Hepatocyte (in vitro differentiated cells): ENCODE measurements at places on chromosomes 3 and 15.
A peak's percentile ranks its signal among the peaks of the same experiment; 100 is the strongest.

DNA sequence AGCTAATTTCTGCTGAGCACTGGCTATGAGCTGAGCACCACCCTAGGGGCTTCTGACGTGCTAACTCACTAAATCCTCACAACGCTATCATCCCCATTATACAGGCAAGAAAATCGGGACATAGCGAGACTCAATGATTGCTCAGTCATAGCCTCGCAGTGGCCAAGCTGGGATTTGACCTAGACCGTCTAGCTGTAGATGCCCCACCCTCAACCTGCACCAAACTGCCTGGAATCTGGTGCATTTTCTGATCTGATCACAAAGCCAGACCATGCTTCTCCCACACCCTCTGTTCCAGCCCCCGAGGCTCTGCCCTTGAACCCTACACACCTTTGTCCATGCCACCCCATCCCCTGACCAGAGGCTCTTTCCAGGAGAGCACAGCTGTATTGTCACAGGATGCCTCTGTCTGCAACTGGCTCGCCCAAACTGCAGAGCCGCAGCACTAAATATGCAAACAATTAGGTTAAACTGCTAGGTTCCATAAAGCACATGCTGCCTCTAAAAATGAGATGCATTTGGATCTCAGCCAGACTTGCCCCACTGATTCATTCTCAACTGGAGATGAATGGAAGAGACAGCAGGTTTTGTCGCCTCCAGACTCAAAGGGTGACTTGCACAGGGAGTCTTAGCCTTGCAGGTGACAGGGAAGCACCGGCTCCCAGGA is 95.2 kb downstream of the NUP210 start:
- DNase-seq: no peak

DNA sequence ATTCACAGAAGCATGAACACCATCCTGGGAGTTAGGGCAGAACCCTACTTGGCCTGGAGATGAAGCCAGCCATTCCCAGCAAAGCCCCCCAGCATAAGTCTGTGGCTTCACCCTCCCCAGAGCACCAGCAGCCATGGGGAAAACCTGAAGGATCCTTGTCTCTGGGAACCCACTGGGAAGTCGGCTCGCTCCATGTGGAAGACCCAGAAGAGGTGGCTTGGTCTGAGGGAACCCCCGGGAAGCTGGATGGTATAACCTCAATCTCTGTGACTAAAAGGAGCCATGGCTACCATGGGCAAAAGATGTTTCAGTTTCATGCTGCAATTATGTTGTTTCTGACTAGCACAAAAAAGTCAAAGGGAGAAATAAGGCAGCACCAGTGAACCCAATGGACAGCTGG is 11.8 kb upstream of the RPUSD3 start:
- DNase-seq: no peak

GRCh38 chr3:24460974-24461373 is 33.7 kb downstream of the THRB start:
- no peak for DNase-seq

DNA sequence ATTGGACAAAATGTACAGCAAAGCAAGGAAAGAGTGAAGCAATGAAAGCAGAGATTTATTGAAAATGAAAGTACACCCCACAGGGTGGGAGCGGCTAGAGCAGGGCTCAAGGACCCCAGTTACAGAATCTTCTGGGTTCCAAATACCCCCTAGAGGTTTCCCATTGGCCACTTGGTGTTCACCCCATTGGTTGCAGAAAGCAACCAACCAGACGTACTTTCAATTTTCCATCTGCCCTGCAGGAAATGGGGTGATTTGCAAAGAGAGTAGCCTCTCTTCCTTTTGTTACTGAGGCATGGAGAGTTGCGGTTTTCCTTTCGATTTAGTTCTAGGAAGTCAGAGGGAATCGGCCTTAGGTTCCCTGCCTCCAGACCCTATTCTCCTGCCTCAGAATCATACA is 2.4 kb downstream of the PML start:
- no peak for DNase-seq

- DNase-seq: no peak
These were observed 162.9 kb downstream of the NSMCE3 start for GRCh38 chr15:29106551-29107290.

DNA sequence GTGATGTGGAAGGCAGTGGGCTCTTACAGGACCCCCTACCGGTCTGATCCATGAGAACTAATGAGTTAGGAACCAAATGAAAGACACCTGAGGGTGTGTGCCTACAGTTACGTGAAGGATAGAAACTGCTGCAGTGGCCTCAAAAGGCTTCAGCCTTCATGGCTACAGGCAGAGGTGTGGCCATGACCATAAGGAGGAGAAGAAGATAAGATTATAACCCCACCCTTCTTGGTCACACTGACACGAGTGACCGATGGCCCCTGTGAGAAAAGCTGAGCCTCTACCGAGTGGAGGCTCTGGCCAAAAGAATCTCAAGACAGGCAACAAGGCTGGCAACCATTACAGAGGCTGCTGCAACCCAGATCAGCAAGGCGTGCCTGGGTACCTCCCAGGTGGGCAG is 6.3 kb downstream of the RFT1 start:
- no peak for DNase-seq

- peak; percentile 78 for DNase-seq
These were observed 49.8 kb downstream of the NIPA2 start for GRCh38 chr15:22888120-22888859.

DNA sequence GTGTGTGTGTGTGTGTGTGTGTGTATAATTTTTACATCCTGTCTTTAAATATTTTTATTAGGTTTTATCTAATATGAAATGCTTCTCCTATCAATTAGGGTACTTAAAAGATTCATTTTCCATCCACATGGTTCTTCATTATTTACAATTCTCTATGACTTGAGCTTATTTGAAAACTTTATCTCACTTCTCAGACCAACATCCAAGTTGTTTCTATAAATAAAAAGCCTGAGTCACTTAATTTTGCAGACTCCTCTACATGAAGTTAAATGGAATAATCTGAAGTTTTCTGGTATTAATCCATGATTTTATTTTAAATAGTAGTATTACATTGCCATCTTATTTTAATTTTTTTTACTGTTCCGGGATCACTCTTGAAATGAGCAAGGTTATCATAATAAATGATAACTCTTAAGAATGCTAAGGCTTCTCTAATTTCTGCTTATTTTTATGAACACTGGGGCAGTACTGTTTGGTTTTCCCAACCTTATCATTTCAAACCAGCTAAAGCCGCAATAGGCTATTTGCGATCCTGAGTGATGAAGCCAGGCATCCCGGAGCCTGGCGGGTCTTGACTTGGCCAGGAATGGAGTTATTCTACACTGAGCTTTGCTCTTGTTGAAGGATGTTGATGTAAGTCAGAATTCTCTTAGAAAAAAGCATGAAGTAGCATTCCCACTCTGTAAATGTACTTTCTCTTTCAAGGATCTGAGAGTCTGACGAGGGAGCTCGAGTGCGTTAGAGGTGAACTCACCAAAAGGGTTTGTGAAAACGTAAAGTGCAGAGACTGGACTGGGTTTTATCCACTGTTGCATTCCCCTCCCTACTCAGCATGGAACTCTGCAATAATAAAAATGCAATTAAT is 220.2 kb upstream of the LRTM1 start:
- no peak for DNase-seq

DNA sequence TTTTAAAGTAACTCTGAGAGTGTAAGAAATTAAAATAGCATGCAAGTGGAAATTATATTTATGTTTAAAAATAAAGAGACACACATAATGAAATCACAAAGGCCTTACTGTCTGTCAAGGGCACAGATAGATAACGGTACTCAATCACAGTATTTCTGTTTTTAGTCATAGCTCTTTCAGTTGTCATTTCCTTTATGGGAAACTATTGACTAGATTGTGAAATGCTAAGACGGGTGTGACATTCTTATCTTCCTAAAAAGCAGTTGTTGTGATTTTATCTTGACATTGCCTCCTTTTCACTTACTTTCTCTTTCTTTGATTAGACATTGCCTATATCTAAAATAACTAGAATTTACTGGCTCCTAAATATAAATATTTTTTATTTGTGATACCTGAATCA is 100.1 kb upstream of the PLSCR5 start:
- DNase-seq: no peak

- no peak for DNase-seq
These were observed 92.6 kb downstream of the XXYLT1 start for GRCh38 chr3:195178124-195178910.

DNA sequence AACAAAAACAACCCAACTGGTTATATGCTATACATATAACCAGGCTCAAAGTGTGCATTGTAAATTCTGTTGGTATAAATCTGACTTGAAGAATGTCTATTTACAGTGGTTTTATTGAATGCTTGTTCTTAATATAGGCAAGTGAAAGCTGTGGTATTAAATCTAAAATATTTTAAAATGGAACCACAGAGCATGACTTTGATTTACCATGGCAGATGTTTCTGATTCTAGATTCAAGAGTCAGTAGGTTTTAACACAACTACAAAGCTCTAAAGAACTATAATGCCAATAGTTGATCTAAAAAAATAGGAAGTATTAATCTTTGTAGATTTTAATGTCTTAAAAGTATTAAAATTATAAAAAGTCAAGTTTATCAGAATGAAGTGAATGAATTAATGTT is 141.9 kb upstream of the PLSCR5 start:
- DNase-seq: no peak

DNA sequence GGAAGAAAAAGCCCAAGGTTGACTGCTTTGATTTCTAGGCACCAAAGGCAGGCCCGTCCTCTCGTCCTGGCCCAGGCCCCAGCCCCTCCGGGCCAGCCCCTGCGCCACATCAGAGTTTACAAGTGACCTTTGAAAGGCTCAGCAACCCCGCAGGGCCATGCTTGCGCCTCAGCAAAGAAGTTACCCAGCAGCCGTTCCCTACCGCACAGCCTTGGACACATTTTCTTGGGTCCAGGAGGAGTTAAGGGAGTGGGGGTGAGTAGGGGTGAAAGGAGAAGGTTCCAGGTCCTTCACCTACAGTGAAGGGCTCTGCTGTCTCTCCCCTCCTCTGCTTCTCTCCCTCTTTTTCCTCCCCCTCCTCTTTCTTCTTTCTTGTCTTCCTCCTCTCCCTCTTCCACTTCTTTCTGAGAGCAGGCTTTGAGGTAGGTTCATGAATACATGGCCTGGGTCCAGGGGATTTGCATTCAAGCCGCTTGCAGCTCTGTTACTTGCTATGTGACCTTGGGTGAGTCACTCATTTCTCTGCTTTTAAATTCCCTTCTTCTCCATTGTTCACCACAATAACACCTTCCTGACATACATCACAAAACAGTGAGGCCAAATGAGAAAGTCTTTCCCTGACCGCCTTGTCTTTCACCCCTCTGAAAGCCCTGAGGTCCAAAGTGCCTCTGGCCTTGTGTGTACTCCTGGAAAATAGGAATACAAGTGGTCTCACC is 223.3 kb upstream of the TPRG1 start:
- peak; percentile 67 for DNase-seq

DNA sequence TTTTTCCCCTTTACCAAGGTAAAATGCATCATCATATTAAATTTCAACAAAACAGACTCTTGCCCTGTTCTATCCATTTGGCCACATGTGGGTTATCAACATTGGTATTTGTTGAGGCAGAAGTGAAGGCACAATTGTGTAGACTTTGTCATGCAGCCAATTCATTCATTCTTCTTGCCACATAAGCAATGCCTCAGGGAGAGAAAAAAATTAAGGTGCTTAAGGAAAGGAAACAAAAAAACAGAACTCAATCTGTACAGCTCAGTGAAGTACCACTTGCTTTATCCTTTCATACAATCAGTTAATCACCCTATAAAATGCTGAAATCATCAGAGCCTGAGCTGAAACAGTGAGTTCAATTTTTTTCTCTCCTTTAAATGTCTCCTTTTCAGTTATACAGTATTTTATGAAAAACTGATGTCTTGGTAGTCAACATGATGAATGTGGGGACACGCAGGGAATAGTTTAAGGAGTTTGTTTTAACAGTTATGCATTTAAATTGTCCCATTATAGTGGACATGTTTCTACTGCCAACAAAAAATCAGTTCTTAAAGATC is 588.9 kb downstream of the MFSD1 start:
- DNase-seq: no peak

- no peak for DNase-seq
These were observed 34.7 kb upstream of the SLC24A5 start for GRCh38 chr15:48086133-48086532.

DNA sequence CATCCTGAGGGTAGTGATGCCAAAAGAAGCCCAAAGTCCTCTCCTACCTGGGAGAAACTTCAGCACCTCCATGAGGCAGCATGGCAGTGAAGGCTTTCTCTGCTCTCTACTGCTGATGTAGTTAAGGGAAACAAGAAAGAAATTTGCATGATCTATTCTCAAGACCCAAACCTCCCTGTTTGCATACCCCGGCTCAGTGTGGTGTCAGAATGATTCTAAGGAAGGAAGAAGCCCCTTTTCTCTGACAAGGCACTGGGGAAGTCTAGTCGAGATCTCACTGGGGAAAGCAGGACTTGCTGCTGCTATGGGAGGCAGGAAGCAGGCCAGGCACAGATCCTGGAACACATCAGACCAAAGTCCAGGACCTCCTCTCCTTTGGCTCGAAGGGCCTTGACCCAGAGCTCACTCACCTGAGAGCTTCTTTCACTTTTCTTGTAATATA is 89.4 kb upstream of the ICE2 start:
- no peak for DNase-seq

- DNase-seq: no peak
These were observed 283.8 kb upstream of the NR2F2 start for GRCh38 chr15:96046620-96047240.

DNA sequence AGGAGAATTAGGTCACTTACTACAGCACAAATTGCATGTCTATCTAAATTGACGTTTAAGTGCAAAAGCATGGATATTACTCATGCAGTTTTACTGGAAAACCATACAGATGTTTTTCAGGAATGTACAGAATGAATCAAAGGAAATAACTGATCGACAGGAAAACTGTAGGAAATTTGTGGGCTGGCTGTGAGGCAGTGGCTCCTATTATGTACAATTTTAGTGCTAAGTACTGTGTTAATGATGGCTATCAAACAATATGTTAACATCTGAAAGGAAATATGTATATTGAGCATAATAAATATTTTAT is 6.9 kb downstream of the NUDT16 start:
- no peak for DNase-seq

DNA sequence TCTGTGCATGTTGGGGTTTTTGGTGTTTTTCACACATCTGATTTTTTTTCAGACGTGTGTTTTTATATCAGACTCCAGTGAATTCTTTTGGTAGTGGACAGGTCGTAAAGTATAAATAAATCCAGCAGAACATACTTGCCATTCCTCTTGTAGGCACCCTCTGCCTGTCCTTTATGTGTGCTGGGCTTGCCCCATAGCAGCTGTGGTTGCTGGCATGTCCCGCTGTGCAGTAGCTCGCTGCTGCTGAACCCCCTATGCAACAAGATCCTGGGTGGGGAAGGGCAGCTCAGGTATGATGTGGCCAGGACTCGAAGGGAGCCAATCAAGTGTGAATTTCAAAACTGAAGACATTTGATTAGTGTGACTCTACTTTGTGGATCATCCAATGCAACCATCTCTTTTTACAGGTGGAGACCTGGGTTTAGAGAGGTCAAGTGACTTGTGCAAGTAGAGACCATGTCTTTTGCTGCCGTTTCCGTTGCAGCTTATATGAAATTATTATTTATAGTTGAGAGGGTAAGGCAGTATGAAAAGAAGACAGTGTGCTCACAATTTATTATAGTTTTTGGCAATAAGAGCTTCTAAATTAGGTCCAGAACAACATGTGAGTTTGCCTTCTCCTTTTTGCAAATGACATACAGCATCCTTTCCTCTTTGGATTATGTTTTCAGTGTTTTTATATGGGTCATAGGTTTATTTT is 350.8 kb upstream of the C2CD4B start:
- no peak for DNase-seq

- DNase-seq: no peak
These were observed 98.1 kb upstream of the BFSP2 start for GRCh38 chr3:133301731-133302130.
